ENCODE measurements at places on chromosomes 2 and 18.

DNA sequence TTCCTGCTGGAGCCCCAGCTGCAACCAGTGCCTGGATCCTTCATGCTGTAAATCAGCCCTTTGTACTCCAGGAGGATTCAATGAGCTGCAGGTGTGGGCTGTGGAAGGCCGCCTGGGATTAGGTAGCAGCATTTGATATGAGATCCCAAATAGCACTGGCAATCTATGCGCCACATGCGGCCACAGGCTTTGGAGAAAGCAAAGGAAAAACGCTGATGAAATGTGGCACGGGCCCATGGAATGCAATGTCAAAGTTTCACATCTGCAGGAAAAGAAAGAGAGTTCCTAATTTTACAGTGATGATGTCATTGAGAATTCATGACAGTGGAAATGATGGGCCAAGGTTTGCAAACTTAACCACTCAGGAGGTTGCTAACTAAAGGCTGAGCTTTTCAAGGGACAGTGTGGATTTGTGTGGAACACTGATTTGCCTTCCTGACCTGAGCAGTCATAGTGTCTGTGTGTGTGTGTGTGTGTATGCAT lies 216.4 kb upstream of the OSR1 start:
- peak; percentile 6 for DNase-seq

DNA sequence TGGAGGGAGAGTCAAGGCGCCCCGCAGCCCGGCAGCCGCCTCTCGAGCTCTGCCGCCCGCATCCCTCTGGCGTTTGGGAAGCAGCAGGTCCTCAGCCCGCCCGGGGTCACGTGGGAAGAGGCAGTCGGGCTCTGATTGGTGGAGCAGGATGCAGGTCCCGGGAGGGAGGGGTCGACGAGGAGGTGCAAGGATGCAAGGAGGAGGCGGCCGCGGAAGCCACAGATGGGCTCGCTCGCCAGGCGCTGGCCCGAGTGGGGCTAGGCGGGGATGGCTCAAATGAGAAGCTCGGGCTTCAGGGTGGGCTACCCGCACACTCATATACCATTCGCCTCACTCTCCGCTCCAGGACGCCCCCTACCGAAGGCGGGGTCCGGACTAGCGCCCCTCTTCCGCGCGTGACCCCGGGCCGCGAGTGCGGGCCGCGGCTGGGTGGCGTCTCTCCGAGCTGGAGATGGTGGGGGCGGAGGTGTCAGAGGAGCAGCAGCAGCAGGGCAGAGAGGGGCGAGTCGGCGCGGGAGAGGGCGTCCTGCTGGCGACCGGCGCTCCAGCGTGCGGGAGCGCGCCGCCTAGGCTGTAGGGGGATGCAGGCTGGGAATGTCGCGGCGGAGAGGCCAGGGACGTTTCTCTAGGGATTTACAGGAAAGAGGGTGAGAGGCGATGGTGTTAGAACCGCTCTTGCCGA lies at the start of gene TMEFF2:
Gene TMEFF2, minus strand, starts transcription at position 68 of the 682 bp plus-strand sequence. CDS start 409 bp downstream, outside the sequence.
- DNase-seq = peak; percentile 98

DNA sequence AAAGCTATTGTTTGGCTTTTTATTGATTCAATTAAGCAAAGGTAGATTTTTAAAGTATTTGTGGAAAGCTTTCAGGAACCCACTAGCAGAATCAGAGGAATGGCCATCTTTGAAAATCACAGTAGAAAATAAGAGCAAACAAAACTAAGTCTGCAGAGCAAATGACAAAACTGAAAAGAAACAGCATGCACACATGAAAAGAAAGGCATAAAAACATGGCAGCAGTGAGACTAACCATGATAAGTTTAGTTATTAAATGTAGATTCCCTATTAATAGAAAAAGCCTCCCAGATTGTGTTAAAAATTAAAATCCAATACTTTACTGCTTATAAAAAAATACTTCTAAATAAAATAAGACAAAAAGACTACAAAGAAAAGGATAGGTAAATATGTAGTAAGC lies 9.1 kb upstream of the TLK1 start:
- no peak for DNase-seq

GRCh38 chr2:229425598-229425997 lies 154.5 kb upstream of the PID1 start:
- no peak for DNase-seq

- DNase-seq = no peak
Measured at GRCh38 chr2:207868855-207869596, 99.3 kb upstream of the FZD5 start.

GRCh38 chr2:57180042-57180567 lies 866.5 kb upstream of the VRK2 start:
- no peak for DNase-seq

DNA sequence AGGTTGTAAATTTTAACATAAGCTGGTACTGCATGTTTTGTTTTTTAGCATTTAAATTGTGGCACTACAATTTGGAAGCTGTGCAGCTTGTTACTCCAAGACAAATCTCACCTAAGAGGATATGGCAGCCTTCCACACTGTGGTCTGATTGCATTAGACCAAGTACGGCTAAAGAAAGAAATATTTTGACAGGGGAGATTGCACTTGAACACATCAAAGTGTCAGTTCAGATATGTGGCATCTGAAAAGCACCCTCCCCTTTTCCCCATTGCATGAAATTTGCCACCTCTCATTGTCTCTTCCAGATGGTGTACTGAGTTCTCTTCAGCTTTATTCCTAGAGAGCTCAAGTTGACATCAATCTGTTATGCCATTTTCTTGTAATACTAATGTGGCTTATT lies 295.9 kb downstream of the ERBB4 start:
- peak; percentile 78 for DNase-seq

- no peak for DNase-seq
Measured at GRCh38 chr2:158025255-158025996, 76.2 kb upstream of the UPP2 start.

DNA sequence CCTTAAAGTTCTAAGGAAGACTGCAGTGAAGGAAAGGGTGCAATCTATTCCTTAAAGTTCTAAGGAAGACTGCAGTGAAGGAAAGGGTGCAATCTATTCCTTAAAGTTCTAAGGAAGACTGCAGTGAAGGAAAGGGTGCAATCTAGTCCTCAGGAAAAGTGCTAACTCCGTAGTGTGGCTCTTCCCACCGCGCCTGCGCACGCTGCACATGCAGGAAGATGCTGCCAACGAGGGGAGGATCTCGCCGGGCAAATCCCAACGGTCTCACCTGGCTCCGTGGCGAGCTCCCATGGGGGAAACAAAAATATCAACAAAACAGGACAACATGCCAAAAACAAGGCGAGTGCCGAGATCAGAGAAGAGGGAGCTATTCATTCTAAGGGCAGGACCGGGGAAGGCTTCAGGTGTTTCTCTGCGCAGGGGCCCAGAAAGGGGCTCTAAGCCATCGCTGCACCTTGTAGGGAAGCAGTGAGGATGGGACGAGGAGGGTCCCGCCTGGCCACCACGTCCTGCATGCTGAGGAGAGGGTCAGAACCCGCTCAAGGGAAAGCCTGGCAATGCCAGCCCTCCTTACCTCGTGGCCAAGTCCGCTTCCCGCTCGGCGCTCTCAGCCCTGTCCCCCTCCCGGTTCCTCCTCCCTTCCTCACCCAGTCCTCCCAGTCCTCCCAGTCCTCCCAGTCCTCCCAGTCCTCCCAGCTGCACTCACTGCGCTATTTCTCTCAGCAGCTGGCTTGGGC lies 24.5 kb downstream of the TIMM21 start:
- no peak for DNase-seq

GRCh38 chr2:160110674-160111239 lies 48.3 kb upstream of the PLA2R1 start:
- peak; percentile 36 for DNase-seq

- DNase-seq = no peak
Measured at GRCh38 chr18:2406544-2406943, 164.8 kb downstream of the METTL4 start.

DNA sequence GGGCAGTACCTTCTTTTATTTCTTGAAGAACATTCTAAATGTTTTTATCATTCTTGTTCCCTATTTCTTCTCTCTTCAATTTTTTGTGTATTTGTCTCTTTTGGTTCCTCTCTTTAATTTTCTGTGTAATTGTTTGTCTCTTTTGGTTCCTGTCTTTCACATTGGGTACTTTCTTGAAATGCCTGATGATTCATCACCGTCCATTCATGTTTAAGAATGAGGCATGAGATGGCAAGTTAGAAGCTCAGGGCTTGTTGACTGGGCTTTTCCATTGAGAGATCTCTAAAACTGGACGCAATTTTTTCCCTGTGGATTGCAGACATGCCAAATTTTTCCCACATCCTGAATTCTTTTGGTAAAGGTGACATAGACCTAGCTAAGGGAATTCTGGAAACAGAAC lies 33.7 kb upstream of the IL1R2 start:
- DNase-seq = no peak

DNA sequence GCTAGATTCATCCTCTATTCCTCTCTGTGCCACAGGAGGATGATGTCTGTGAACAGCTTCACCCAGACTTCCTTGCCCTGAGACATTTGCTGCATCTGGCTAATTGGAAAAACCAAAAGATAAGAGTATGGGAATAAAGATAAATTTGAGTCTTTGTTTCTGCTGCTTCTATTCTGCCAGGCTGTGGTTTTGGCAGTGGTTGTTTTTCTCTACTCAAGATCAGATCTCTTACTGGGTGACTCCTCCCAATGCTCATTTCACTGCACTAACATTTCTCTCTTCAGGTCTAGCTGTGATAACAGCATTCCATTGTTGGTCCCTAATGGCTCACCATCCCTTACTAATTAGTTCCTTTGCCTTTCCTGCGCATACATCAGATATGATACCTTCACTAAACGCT lies 89.5 kb downstream of the CALCRL start:
- DNase-seq = no peak

DNA sequence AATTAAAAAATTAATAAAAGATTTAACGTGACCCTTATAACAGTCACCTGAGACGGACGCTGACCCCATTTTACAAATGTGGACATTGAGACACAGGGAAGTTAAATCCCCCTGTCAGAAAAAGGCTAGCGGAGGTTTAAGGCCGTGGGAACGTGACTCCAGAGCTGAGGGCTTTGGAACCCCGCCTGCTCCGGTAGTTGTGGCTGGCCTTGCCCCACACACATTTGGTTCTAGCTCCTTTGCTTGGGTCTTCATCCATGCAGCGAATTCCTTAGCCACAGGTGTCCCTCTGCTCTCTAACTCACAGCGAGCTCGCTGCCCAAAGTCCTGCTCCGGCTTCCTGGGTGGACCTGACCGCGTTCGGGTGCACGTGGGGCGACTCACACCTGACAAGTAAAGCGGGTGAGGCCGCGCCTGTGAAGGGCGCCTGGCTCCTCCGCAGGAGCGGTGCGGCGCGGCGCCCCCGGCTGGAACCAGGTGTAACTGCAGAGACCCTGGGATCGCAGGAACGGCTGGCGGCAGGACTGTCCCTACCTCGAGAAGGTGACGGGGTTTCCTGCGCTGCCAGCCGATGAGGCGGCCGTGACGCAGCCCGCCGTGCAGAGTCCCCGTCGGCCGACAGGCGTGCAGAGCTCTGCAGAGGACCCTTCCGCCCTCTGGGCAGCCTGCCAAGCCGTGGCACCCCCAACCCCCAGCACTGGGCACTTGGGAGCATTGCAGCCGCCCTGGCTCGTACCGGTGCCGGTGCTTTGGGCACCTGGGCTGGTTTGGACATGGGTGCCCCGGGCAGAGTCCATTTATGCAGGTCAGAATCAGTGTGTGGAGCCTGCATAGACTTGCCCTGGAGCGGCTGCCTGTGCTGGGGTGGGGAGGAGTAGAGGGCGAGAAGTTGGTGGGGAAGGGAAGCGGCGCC lies 2.4 kb upstream of the PROC start:
- DNase-seq = peak; percentile 80

DNA sequence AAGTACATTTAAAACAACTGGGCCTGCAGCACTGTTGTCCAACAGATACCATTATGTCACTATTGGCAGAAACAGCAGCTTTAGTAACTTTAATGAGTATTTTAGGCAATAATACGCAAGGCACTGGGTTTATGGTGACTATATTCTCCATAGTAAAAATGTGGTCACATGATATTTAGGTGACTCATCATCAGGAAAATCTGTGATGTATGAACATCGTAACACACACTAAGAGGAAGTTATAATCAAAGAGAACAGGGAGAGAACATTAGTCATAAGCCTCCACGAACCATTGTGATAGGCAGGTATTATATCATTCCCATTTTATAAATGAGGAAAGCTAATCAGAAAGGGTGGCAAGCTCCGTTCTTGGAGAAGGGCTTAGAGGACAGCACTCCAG lies 36.9 kb downstream of the RAPH1 start:
- DNase-seq = no peak

DNA sequence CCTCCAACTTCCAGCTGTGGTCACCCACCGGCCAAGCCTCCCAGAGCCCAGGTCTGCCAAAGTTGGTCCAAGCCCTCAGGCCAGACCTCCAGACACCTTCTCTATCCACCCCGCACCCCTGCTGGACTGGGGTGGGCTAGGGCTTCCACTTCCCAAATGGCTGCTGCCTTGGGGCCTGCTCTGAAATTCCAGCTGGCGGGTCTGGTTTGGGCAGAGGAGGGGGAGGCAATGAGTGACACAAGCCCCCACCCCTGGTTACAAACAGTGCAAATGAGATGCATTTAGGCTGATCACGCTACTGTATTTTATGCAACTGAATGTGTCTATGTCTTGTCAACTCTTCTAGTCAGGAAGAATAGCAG lies 14.6 kb downstream of the POU3F3 start:
- no peak for DNase-seq

GRCh38 chr18:37318360-37319355 lies 246.9 kb downstream of the CELF4 start:
- no peak for DNase-seq

DNA sequence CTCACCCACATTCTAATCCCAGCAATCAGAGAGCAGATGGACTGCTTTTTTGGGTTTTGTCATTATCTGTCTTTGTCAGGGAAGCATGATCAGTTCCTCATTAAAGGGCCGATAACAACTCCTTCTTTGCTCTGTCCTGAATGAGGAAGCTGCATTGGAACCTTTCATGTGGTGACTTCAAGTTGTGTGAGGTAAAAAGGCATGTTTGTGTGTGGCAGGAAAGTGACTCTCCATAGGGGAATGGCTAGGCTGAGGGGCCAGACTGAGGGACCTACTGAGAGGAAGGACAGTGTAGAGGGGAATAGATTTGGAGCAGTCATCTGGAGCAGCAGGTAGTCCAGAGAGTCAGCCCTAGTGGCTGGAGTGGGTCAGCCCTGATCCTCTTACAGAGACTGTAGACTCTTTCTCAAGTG lies 23.6 kb upstream of the LRRTM1 start:
- DNase-seq = no peak

- DNase-seq = no peak
Measured at GRCh38 chr2:127763776-127764175, 47.2 kb downstream of the WDR33 start.

- no peak for DNase-seq
Measured at GRCh38 chr2:16284941-16285625, 344.7 kb downstream of the MYCN start.

- no peak for DNase-seq
Measured at GRCh38 chr2:172398440-172398839, 28.9 kb upstream of the ITGA6 start.

GRCh38 chr2:217326238-217327022 lies 466.6 kb upstream of the TNP1 start:
- no peak for DNase-seq
